Spinal cord (tissue), 10 donors: ENCODE measurements at places on chromosomes 3 and 15. TPM values are rescaled to one million over a fixed set of nuclear protein-coding genes. Genes with fewer than 3 reads are reported as not detected.

The NLGN1 gene
- 81.2 TPM for total RNA-seq

The EXD1 gene
- total RNA-seq: 0.40 TPM

The MINAR1 gene
- total RNA-seq: 15.3 TPM

The CAMKV gene
- 17.1 TPM for total RNA-seq

DNA sequence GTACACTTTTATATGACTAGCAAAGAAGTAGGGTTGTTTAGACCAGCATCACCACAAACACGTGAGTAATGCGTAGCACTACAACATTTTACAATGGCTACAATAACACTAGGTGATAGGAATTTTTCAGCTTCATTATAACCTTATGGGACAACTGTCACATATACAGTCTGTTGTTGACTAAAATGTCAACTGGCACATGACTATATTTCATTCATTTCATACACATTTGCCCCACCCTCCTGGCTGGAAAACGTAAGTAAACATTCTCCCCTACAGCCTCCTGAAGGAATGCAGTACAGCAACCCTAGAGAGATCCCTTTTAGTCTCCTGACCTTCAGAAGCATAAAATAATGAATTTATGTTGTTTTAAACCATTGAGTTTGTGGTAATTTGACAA lies 16.2 kb downstream of the RIOX2 start:
- DNase-seq: no peak

GRCh38 chr3:84906065-84906464 lies 52.7 kb upstream of the CADM2 start:
- DNase-seq: no peak

- DNase-seq: no peak
Observed at GRCh38 chr15:77599357-77599756, 33.4 kb downstream of the LINGO1 start.

- DNase-seq: peak; percentile 84
Observed at GRCh38 chr15:52651868-52652267, 27.3 kb downstream of the ATOSA start.

DNA sequence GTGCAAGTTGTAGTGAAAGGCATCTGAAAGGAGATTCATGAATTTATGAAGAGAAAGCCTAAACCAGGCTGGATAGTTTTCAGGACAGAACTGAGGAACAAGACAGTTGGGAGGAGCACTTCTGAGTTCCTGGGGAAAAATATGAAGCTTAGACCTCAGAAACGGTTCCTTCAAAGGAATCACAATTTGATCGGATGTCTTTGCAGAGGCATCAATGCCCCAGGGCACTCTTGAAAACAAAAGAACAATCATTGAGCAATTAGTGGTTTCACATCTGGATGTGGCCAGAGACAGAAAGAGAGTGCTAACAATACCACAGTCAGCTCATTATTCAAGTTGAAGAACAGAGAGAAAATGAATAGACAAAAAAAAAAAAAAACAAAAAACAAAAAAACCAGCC lies 86.2 kb downstream of the KLF13 start:
- DNase-seq: no peak

DNA sequence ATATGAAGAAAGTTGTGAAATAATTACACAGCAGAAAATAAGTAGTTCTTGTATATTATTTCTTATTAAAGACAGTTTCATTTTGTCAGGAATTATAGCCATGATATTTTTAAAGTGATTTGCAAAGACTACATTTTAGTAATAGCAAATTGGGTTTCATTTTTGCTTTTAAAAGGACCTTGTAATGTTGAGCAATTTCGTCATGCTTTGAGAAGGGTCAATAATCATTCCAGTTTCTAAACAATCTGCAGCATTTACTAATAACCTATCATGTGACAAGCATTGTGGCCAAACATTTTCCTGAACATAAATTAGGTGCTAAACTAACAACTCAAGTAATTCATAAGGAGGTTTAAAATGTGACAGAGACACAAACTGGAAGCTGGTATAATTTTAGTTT lies 214.4 kb upstream of the CBLB start:
- DNase-seq: no peak

- DNase-seq: no peak
Observed at GRCh38 chr15:99121691-99122410, 17.0 kb downstream of the SYNM start.

DNA sequence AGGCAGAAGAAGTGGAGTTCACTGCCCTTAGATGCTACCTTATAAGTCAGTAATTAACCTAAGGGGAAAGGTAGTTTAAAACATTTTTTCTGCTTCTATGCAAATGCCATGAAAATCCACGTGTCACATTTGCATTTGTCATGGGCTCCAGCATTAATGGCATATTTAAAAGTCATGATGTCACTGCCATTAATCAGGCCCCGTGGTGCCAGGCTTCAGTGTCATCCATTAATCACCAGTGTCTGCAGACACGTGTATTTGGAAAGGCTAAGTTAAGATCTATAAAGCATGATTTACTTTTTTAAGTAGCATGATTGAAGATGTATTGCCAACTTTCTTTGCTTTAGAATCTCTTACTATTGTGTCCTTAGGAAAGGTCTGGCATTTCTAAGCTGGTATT lies 857.8 kb downstream of the TUSC7 start:
- no peak for DNase-seq
